ENCODE measurements at places on chromosomes 5 and 9.

DNA sequence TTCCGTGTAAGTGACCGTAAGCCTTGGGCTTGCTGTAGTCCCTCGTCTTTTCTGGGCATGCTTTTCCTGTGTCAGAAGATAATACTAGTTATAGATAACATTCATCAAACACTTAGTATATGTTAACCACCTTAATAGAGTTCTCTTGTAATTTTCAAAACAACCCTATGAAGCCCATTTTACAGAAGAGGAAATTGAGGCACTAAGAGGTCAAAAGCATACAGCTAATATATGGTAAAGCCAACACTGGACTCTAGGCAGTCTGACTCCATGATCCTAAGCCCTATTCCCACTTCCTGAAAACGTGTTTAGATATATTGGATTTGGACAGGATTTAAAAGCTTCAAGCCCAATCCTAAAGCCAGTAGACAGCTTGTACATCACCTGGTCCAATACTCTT is 153.8 kb downstream of the CEP120 start:
- DNase-seq: no peak

DNA sequence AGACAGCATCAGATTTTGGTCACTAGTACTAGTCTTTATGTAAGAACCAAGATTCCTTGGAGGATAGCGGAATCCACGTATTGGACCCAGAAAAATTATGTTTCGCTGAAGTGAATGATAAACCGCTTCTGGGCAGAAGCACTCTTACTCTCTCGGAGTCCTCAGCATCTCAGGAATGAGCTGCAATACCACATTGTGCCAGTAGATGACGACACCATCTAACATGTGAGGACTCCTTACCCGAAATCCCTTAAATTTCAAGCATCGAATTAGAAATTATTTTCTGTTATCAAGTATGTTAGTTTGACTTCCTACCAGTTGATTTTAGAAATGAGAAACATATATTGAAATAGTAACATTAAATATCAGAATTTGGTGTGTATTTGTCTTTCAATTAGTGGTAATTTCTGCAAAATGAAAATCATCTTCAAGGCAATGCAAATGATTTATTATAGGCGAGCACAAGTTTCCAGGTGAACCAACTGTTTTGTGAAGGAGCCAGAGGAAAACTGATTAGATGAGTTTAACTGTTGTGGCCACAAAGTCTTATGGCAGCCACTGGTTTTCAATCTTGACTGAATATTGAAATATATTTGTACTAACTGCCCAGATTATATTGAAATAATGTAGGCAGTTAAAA is 66.0 kb upstream of the CAMK4 start:
- DNase-seq: peak; percentile 82

DNA sequence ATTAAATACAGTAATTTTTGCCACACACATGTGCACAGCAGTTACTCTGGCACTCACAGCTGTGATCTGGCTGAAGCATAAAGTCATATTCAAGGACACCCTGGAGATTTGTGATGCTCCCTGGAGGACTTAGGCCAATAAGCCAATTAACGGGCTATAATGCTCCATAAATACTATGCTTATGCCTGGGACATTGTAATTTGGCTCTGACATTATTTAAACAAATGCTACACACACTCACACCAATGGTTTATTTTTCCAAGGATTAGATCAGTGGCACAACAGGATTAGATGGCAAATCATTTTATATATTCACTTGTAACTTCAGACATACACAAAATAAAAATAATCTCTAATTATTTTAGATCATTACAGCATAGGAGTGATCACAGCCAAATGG is 111.2 kb downstream of the LMNB1 start:
- no peak for DNase-seq

GRCh38 chr5:75048457-75048953 is 3.9 kb downstream of the GCNT4 start:
- no peak for DNase-seq

DNA sequence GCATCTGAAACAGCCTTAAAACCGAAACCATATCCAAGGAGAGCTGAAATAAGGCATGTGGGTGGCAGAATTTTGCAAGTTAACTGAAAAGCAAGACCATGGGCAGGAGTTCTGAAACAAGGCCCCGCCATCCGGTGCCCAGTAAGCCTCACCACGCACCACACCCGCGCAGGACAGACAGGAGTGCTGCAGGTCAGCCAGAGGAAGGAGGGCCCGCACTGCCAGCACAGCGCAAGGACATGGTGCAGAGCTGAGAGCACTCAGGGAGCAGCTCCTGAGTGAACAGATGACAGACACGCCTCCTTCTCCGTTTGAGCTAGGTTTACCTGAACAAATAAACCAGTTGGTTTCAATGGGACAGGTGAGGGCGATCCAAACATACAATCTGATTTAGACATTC is 16.5 kb upstream of the ISCA1 start:
- no peak for DNase-seq

- DNase-seq: no peak
Measured at GRCh38 chr9:85020791-85021190, 351.3 kb downstream of the NTRK2 start.

DNA sequence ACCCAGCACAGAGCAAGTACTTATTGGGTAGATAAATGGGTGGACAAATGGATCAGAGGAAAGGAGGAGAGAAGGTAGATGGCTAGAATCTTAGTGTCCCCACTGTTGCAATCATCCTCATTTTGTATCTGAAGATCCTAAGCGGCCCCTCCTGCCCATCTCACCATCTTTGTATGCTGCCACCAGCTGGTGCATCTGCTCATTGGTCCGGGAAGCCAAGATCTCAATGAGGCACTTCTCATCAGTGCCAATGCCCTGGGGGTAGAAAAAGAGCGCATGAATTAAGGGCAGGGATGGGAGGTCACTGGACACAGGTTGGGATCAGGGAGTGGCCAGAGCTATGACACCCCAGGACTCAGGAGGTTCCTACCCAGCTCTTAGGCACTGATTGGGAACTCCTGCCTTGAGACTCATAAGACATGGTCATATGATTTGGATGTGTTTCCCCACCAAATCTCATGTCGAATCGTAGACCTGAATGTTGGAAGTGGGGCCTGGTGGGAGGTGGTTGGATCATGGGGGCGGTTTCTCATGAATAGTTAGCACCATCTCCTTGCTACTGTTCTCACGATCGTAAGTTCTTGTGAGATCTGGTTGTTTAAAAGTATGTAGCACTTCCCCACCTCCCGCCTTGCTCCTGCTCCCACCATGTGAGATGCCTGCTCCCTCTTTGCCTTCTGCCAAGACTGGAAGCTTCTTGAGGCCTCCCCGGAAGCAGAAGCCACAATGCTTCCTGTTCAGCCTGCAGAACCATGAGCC is 20.3 kb downstream of the ANXA6 start:
- no peak for DNase-seq

GRCh38 chr5:66436721-66437120 is 159.5 kb upstream of the MAST4 start:
- DNase-seq: no peak

DNA sequence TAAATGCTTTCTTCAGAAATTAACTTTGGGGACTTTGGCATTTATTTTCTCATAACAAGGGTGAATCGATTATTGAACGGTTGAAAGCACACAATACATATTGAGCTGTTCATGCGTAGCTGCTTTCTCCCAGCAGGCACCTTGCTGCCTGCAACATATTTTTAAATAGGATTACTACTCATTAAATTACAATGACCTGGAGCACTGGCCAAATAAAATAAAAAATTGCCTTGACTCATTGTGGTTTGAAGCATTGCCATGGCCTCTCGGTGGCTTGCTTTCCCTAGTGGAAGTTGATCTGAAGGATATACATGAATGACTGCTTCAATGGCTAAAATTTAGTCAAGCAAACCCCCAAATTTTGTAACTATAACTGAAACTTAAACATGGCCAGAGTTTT is 181.6 kb upstream of the NUDT12 start:
- no peak for DNase-seq
